ENCODE measurements at places on chromosomes 2 and 18.

GRCh38 chr2:205495819-205496218 is 186.5 kb upstream of the NRP2 start:
- DNase-seq, result no peak

- no peak for DNase-seq
Measured at GRCh38 chr2:24712296-24712695, 80.9 kb downstream of the PTRHD1 start.

- no peak for DNase-seq
Measured at GRCh38 chr2:10372203-10372861, 69.6 kb downstream of the HPCAL1 start.

- DNase-seq, result no peak
Measured at GRCh38 chr18:37299471-37300304, 265.9 kb downstream of the CELF4 start.

DNA sequence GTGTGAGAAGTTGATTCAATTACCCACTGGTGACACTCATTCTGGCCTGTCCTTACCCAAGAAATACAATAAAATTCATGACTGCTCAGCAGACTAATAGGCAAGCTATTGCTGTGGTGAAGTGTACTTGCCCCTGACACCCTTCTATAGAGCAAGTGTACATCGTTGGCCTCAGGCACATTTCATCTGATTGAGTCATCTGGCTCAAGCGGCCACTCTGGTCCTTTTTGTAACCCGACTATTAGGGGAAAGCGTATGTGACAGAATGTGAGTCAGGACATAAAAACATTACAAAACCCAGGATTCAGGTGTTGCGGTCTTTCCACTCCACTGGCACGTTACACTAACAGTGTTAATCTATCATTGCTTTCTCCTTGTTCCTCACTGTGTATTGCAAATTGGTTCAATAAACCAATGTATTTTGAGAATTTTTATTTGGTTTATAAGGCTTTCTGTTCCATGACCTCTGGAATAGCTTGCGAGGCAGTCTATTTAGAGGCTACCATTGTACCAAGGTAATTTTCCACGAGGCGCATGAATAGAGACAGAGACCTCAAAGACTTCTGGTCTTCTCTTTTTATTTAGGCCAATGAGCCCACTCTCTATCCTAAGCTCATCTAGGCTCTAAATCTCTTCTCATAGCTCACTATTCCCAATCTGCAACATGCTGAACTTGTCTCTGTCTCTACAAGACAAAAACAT is 10.2 kb upstream of the TTC32 start:
- no peak for DNase-seq

DNA sequence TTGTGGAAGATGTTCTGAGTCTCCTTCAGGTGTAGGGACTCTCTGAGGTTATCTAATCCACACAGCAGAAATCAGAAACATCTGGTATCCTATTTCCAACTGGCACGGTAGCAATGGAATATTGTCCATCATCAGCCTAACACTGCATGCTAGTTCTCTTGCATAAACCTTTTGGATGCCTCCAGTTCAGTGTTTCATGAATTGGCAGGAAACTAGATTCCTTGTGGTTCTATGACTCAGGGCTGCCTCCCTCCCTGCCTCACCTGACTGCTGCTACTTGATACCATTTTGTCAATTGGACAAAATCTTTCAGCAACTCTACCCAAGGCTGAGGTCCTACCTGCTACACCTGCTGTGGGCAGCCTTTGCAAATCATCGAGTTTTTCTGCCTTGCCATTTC is 130.9 kb downstream of the TPGS2 start:
- DNase-seq, result no peak

DNA sequence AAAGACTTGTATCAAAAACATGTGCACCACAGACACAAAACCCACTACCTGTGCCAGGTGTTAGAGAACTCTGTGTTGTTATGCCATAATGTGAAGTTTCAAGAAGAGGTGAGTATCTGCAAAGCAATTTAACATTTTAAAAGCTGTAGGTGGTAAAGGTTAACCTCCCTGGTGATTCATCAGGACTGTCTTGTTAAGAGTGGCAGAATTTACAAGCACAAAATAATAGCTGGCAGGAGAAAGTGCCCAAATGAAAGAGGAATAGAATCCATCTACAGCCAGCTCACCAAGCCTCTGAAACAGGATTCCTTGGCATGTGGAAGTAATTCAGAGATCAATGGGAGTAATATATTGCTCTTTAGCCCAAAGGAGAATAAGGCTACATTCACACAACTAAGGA is 230.7 kb downstream of the AFF3 start:
- DNase-seq, result no peak

DNA sequence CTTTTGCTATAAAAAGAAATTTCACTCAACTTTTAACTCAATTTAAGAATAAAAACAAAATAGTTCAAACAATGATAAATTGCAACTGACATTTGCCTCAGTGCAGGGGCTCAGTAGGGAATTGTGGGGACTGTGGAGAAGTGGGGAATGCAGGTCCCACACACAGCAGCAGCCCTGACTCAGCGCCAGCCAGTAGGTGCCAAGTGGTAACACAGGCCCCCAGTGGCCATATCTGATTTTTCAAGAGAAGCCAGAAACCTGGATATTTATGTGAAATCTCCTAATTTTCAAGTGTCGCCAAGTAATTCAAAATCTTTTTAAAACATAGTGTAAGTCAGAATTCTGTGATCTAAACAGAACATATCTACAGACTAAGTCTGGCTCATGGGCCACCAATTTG is 186.3 kb downstream of the EN1 start:
- no peak for DNase-seq

- DNase-seq, result no peak
Measured at GRCh38 chr2:195861821-195862220, 204.8 kb downstream of the SLC39A10 start.

- DNase-seq, result no peak
Measured at GRCh38 chr18:25724997-25725396, 365.4 kb downstream of the SS18 start.

DNA sequence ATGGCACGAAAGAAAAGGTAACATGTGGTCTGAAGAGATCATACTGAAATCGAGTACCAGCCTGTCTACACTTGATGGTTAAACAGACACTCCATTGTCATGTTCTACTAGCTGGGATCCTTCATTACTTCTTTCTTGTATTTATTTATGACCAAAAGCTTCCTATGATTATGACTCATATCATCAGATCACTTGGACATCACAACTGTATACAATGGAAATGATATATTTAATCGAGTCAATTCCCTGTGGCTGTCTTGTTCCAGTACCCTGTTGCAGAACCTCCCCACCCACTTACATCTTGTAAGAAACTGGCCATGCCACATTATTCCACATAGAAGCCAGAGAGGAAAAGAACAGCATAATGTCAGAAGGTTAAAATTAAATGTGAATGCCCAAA is 358.9 kb downstream of the ZEB2 start:
- no peak for DNase-seq

DNA sequence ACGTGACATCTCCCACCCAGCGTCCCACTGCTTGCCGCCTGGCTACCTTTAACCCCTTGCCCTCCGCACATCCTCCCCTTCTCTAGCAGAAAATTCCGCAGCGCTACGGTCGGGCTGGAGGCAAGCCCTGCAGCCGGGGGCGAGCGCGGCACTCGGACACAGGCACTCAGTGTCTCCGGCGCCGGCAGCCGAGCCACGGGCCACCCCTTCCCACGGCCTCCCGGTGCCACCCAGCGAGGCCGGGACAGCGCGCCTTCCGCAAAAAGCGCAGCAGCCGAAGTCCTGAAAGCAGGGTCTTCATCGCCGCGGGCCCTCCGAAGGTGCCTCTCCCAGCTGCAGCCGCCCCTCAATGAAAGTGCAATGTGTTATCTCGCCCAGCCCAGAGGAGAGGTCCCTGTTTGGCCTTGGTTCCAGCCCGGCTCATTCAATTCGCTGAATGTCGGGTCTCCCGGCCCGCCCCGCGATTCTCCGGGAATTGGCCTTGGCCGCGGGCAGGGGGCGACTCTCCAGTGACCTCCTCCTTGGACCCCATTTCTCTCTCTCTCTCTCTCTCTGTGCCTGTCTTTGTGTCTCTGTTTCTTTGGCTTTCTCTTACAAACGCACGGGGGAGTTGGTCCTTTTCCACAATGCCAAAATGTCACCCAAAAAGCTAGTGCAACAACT is 1.1 kb downstream of the DLGAP1 start:
- no peak for DNase-seq

DNA sequence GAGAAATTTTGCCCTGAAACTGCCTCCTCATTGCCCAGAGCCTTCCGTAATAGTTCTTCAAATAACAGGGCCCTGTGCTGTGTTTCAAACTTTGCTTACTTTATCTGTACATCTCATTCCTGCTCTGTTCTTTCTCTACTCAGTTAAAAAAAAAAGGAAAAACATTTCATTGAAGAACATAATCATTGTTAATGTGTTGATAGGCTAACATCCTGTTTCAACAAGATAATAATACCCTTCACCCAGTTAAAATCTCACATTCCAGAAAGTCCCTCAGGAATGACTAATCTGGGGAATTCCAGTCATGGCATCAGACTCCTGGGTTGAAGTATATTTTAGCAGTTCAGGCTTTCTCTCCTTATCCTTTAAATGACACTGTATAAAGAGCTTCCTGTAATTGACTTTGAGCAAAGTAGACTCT is 45.6 kb upstream of the ITGAV start:
- DNase-seq, result no peak

DNA sequence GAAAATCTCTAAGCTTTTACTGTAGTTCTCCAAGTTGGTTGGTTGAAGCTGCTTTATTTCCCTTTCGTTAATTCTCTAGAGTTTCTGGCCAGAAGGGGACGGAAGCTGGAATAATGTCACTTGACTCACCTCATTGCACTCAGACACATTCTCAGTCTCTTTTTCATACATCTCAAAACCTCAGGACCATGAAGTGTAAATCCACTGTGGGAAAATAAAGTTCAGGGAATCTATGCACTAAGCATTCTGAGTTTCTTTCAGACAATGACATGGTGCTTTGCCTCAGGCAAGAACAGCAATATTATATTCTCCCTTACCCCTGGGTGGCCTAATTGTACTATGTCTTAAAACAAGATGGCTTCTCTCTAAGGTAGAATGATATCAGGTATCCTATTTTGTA is 167.8 kb downstream of the PRPF40A start:
- DNase-seq, result no peak

GRCh38 chr2:230691005-230691647 is 21.5 kb upstream of the CAB39 start:
- DNase-seq, result no peak

- DNase-seq, result no peak
Measured at GRCh38 chr2:55555977-55556376, 36.5 kb downstream of the CFAP36 start.

- DNase-seq, result peak; percentile 19
Measured at GRCh38 chr2:152335016-152335725, at the start of gene FMNL2. Gene FMNL2, plus strand, starts transcription at chr2:152335174.

GRCh38 chr2:147382322-147382948 is 462.4 kb upstream of the ACVR2A start:
- DNase-seq, result no peak

GRCh38 chr2:15731213-15731888 is 139.7 kb downstream of the DDX1 start:
- DNase-seq, result no peak

DNA sequence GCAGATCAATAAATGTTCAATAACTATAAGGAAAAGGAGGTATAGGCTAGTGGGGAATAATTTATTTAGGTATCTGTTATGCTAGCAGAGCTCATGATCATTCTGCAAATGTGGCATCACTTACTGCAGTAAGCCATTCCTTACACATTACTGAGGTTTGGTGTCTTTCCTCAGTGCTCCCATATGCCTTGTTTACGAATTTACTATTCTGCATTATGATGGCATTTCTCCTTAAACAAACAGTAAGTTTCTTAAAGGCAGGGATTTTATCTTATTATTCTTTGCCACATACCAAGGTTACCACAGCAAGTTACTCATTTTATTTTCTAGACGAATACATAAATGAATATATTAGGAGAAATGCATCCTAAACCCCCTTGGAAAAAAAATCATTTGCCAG is 88.4 kb downstream of the DSEL start:
- DNase-seq, result no peak

GRCh38 chr18:63904694-63905093 is 3.1 kb upstream of the SERPINB10 start:
- no peak for DNase-seq

DNA sequence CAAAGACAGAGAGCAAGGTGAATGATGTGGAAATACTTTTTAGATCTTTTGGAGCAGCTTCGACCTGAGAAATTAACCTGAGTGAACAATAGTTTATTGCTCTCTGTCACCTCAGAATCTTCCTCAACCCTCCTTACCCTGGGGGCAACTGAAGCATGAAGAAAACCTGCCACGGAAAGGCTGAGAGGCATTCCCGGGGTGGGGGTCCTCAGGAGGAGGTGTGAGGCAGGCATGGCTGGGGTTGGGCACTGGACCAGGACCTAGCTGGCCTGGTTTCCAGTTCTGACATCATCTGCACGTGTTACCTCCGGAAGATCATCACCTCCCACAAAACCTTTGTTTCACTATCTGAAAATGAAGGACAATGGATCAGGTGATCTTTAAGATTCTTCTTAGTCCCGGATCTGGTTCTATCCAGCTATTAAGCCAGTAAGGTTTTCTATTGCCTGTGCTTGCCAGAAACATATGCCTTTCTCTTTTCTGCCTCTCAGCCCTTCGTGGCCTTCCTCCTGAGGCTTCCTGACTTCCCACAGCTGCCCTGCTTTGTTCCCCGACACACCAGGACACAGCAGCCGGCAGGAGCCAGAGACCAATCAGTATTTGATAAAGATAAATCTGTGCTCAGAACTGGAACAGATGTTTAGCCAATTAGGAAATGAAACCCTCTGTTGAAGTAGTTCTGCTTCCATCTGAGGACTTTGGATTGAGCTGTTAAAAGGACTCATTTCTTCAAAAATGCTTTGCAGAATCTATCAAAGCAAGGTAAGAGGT is 232.5 kb downstream of the TDRD15 start:
- DNase-seq, result no peak

GRCh38 chr2:188623995-188624643 is 332.4 kb downstream of the GULP1 start:
- no peak for DNase-seq

GRCh38 chr2:34705551-34706247 is 1106.6 kb upstream of the FAM98A start:
- DNase-seq, result no peak

DNA sequence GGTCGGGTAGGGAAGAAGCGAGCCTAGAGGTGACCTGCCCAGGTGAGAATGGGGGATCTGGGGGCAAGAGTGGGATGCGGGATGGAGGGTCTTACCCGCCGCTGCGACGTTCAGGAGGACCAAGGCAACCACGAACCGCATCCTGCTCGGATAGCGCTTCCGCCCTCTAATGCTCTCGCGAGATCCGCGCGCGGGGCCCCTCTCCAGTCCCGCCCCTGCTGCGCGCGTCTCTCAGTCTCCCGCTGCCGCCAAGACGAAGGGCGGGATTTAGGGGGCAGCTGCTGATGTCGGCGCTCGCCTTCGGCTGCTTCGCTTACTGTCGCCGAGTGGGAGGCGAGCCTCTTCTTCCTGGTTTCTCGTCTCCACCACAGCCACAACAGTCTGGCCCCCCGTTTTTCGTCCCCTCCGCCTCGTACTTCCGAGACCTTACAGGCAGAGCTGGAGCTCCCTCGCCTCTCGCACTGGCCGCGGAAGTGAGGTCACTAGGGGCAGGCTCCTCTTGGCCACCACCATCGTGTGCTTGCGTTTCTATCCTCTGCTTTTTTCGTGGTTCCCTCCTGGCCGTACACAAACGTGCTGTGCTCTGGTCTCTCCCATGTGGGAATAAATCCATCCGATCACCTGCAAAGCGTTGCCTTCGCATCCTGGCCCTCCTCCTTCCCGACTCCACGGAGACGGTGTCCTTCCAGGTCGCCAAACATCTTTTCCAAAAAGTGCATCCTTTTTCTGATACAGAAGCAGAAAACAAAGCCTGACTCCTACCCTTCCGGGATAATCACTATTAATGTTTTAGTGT is at the start of gene TGOLN2:
TGOLN2 (minus strand) TSS at position 168 of the 796 bp plus-strand sequence; CDS start at position 141, 27 bp downstream.
- DNase-seq, result peak; percentile 91

- DNase-seq, result no peak
Measured at GRCh38 chr2:3447789-3448317, 68.4 kb downstream of the TRAPPC12 start.

All from stimulated activated naive CD4-positive, alpha-beta T cell treated with Interleukin-2 at 50 U/mL for 16 hours (primary cell).